ENCODE measurements at places on chromosomes 11 and 22.

GRCh38 chr22:44700456-44700855 is 1.5 kb upstream of the PRR5 start:
- DNase-seq: no peak

DNA sequence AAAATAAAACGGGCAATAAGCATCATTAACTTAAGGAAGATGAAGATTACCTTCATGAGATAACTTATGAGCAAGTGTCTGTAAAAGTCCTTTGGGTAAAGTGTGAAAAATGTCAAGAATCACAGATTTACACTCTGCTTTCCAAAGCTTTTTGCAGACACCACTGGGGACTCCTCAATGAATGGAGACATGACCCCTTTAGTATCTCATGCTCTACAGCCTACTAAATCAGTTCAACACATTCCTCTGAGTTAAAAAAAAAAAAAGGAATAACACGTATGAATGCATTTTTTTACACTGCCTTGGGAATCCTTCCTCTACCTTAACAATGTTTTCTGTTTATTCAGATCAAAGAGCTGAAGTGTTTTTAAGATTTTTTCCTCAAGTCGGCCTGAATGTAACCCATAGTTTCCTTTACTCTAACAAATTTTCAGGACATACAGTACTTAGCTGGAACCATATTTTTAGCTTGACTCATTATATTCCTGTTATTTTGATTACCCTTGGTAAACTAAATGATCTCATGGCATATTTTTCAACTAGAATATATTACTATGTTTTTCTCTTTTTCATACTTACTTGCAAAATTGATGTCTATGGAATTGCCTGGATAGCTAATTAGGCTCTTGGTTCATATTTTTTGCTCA is 25.9 kb upstream of the RAB30 start:
- DNase-seq: no peak

DNA sequence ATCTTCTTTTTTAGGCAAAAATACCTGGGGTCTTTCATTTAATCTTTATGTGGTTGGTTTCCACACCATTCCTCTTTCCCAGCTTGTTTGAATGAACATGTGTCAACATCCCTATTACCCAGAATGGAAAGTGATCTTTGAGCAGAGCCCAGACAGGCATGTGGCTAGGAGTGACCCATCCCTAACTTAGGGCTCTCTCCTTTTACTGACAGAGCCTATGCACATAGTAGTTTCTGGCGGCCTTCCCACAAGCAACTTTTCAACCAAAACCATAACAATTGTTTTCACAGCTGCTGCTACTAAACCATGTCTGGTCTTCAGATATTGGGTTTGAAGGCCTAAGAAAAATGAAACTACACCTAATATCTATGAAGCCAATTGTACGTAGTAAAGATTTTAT is 107.5 kb downstream of the TENM4 start:
- DNase-seq: no peak

DNA sequence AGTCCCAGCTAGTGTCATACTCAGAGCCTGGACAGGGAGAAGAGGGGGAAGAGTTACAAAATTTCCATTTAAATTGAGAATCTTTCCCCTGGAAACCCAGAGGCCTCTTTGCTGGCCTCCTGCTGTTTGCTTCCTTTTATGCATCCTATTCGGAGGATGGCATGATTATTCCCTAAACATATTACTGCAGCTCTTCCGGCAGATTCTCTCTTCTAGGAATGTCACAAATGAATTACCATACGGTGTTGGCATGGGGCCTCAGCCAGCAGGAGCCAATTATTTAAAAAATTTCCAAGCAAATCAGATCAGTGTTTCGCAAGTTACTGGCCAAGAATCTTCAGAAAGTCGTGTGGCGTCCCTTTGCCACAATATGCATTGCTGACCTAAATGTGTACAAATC is 326.7 kb upstream of the NCAM1 start:
- no peak for DNase-seq

GRCh38 chr11:36109850-36110606 is 166.2 kb downstream of the LDLRAD3 start:
- DNase-seq: peak; percentile 61

DNA sequence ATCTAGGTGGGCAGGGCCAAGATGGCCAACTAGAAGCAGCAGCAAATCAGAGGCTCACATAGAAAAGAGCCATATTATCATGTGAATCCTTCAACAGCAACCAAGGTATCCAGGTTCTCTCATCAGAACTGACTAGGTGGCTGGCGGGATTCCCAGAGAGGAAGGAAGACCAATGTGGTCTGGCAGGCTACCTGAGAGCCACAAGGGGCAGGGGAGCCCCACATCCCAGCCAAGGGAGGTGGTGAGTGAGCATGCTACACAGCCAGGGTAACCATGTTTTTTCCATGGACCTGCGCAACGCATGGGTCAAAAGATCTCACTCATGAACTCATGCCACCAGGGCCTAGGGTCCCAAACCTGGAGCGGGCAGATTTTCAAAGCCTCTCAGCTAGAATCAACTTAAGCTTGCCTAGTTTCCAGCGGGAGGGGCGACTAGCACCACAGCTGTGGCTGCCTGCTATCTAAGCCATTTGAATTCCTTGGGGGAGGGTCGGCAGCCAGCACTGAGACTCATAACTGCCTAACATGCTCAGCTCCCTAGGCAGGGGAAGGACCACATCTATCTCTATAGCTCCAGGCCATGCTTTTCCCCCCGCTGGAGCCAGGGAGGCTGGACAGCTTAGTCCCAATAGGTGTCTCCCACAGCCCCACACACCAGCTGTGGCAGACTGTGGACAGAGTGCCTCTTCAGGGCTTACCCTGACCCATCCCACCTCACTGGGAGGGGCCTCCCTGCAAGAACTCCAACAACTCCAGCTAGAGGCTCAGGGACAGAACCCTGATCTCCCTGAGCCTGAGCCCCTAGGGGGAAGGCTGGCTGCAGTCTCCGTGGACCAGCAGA is 28.7 kb upstream of the CASP12 start:
- DNase-seq: no peak
